ENCODE measurements at places on chromosomes 2 and 18.

GRCh38 chr18:75034937-75035336, 174.0 kb downstream of the PTGR3 start:
- DNase-seq: no peak

- no peak for DNase-seq
Measured at GRCh38 chr2:3256157-3256556, 121.5 kb downstream of the EIPR1 start.

- DNase-seq: no peak
Measured at GRCh38 chr2:126770466-126770865, 114.5 kb downstream of the GYPC start.

DNA sequence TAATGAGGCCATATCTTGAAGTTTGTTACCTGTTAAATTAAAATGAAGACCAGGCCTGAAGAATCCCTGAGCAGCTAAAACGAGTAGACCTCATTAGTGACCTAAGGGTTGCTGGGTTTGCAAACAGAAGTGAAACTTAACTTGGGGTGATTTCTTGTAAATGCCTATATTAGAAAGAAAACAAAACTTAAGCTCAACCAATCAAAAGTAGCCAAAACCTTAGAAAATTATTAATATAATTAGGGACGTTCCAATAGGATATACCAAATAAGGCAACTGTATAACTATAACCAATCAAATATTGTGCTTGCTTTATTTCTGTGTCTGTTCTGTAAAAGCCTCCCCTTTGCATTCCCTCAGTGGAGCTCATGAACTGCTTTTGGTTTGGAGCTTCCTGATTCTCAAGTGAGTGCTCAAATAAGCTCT, 137.9 kb upstream of the VRK2 start:
- no peak for DNase-seq
